ENCODE measurements at places on chromosomes 7 and 10.

GRCh38 chr7:107632492-107632865, 28.1 kb upstream of the SLC26A4 start:
- no peak for DNase-seq

DNA sequence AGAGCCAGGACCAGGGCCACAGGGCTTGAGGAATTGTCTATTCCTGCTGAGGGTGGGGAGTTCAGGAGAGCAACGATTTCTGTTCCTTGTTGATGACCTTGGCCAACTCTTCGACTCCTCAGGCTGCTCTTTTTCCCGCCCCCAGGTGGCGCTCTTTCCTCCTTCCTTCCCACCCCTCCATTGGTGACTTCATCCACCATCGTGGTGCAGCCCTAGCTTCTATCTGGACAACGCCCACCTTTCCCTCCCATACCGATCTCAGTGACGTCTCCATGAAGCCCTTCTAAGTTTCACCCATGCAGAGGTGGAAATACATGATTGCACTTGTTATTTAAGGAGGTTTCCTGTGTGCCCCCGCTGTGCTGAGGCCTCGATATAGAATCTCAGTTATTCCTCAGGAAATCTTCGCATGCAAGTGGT, 22.1 kb upstream of the CARD11 start:
- DNase-seq, result peak; percentile 73

DNA sequence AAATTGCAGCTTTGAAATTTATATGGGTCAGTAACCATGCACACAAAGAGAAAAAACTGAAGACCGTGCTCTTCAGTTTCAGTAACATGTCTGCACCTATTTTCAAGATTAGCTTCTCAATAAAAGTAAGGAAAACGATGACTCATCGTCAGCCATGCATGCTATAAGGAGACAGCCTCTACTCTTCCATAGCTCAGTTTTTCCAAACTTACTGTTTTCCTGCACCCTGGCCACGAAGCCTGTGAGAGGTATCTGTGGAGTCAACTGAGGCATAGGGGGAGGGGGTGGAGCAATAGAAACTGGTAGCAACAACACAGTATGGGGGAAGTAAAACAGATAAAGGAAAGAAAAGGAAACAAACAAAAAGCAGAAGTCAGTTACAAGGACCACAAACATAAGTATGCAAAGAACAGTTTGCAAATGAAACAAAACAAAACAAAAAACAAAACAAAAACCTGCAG, 58.0 kb downstream of the PDSS1 start:
- DNase-seq, result peak; percentile 41

DNA sequence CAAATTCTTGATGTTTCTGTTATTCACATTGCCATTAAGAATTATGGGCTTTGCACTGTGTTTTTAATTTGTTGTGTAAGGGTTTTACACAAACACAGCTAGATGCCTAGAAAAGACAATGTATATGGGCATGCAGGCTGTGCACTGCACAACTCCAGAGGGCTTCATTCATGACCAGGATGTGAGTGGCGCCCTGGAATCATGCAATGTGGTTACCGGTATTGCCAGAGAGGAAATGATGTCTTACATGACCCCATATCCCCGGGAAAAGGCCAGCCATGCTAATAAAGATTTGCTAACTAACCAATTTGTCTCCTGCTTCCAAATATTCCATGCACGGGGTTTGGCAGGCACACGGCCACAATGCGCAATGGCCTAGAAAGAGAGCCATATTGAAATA, 16.9 kb downstream of the KCNMA1 start:
- DNase-seq, result no peak

DNA sequence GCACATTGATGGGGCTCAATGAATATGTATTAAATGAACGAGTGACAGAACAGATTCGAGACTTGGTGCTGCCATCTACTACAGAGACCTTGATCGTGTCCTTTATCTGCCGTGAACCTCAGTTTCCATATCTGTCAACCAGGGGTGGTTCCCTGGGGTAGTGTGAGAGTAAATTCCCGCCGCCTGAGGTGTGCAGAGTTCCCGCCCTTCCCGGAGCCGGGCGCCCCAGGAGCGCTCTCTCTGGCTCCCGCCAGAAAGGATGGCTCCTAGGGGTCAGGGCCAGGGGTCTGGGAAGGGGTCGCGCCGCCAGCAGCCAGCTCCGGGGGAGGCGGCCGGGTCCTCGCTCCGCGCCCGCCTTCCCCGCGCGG, 333 bp upstream of the PLCE1 start:
- DNase-seq, result no peak

DNA sequence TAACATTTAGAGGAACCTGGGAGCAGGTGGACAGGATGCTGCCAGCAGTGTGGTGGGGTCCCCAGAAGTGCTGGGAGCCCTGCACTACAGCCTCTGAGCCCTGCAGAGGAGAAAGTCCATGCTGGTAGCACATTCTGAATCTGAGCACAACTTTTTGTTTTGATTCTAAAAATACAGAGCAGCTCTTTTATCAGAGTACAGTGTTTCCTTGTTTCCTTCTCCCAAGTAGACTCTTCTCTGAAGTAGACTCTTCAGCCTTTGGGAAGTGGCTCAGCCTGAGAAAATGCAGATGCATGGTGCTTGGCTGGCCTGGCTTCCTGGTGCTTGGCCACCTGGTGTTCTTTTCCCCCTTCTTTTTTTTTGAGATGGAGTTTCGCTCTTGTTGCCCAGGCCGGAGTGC, 9.1 kb downstream of the ADCY1 start:
- DNase-seq, result no peak

- no peak for DNase-seq
Observed at GRCh38 chr10:100182281-100182680, 3.5 kb downstream of the ERLIN1 start.

DNA sequence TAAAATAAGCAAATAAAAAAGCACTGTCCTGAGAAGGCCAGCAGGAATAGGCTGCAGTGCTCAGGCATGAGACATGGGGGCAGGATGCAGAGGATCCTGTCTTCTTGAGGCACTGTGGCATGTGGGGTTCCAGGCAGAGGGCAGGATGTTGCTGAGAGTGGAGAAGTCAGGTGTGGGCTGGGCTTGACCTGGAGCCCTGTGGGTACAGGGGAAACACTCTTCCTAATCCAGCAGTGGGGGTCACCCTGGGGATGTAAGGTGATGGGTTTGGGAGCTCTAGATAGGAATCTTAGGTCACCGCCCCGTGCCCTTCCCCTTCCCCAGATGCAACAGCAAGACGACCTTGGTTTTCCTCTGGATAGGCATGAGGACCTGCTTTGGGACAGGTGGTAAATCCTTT, 13.6 kb downstream of the SUMF2 start:
- no peak for DNase-seq

- peak; percentile 29 for DNase-seq
Observed at GRCh38 chr10:119919826-119920225, 27.3 kb downstream of the SEC23IP start.

GRCh38 chr10:131544495-131544894, 233.0 kb upstream of the TCERG1L start:
- DNase-seq, result no peak

GRCh38 chr7:134859783-134860182, 80.3 kb downstream of the CALD1 start:
- no peak for DNase-seq

GRCh38 chr10:97096261-97097083, 89.3 kb downstream of the SLIT1 start:
- DNase-seq, result no peak

GRCh38 chr7:80842022-80842790, 76.6 kb downstream of the SEMA3C start:
- DNase-seq, result no peak

DNA sequence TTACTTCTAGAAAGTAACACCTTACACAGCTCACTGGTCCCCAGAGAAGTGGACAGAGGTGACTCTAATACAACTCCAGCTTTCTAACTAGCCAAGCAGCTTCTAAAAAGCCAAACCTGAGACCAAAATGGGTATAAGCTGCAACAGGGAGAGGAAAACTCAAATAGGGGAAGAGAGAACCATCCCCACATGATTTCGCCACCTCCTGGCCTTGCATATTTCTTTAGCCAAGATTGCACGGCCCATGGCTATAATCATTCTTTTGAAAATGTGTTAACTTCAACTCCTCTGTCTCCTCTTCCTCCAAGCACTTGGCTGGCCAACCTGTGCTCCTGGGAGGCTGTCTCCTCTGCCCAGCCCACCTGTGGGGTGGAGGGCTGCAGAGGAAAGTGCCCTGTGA, 28.7 kb downstream of the NUP42 start:
- DNase-seq, result no peak

DNA sequence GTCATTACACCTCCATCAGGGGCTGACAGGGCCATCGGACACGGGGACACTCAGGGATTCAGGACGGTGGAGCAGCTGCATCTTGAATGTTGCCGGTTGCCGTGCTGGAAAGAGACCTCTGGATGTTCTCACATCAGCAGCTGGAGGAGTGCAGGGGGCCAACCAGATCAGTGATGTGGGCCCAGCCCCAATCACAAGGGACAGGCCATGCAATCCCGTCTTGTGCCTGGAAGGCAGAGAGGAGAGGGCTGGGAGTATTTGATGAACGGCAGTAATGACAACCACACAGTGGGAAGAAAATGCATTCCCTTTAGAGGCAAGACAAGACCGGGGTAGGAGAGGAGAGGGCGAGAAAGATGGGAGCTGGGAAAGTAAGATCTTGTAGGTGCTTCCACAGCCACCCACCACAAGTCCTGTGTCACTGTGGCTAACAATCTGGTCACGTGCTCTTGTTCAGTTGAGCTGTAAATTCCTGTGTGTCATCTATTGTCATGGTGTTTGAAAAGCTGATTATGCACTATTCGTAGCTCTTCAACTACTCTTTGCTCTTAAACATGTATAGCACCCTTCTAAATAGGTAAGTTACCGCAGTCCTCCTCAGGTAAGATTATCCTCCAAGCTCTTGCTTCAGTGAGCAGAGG, 85.9 kb upstream of the LEP start:
- DNase-seq, result no peak

DNA sequence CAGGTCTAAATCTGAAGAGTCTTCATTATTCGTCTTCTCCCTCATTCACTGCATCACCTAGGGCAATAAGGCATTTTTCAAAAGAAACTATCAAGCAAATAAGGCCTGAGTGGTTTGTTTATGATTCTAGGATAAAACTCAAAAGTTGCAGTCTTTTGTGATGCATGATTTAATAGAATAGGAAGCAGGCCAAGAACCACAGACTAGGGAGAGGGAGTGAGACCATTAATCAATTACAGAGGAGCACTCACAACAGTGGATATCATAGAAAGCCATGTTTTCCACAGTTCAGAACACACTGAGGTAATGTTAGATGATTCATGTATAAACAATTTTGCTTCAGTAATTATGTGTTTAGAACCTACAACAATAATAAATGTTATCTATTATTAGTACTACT, 87.8 kb upstream of the LRRTM3 start:
- DNase-seq, result no peak

GRCh38 chr10:13842117-13842516, 255.4 kb downstream of the PRPF18 start:
- DNase-seq, result no peak

GRCh38 chr10:74022926-74023629, 25.2 kb downstream of the VCL start:
- DNase-seq, result no peak

GRCh38 chr7:22291977-22292376, 65.0 kb downstream of the RAPGEF5 start:
- DNase-seq, result no peak

- no peak for DNase-seq
Observed at GRCh38 chr7:93315896-93316295, 83.7 kb downstream of the VPS50 start.

GRCh38 chr7:135348493-135348892, 114.9 kb downstream of the STRA8 start:
- no peak for DNase-seq

DNA sequence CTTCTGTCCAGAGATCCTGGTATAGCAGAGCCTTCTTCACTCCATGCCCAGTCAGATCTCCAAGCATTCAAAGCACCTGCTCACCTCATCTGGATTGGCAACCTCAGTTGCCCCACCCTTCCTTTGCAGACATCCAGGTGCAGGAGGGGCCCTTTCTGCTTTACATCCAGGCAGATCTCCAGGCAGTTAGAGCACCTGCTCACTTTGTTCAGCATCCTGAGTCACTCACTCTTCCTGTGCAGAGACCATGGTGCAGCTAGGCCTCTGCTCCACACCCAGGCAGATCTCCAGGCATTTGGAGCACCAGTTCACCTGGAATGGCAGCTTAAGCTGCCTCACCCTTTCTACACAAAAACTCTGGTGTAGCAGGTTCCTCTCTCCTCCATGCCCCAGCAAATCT, 153.1 kb downstream of the CDK14 start:
- no peak for DNase-seq

DNA sequence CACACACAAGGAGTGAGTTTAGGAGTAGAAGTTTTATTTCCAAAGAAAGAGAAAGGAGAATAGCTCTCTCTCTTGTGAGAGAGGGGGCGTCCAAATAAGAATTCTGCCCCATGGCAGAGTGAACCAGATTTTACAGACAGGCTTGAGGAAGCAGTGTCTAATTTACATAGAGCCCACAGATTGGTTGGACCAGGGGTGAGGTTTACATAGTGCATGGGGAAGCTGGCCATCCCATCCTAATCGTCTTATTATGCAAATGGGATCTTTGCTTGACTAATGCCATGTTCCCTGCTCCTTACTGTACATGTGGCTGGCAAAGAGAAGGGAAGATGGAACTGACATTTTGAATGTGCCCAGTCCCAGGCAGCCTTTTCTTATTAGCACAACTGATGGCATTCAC, 60.0 kb upstream of the ACSM6 start:
- no peak for DNase-seq

DNA sequence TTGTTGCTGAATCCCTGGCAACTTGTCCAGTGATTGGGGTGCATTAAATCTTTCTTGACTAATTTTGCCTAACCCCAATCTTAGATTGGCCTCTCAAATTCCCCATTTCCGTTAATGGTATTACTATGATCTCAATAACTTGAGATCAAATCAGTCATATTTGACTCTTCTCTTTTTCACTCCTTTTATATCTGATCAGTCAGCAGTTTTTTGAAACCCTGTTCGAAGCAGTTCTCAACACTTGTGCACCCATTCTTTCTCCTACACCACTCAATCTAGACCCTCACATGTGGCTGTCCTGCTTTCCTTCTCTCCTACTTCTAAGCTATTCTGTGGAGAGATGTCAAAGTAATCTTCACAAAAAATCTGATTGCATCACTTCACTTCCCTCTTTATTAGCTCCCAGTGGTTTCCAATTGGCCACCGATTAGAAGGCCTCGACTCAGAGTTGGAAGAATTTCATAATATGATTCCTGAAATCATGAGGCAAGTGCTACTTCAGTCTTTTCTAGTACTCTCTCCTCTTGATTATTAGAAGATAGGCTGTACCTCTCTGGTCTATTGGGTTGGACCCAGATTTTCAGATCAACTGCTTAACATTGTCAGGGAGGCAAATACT, 128.9 kb downstream of the ZNF365 start:
- DNase-seq, result no peak

DNA sequence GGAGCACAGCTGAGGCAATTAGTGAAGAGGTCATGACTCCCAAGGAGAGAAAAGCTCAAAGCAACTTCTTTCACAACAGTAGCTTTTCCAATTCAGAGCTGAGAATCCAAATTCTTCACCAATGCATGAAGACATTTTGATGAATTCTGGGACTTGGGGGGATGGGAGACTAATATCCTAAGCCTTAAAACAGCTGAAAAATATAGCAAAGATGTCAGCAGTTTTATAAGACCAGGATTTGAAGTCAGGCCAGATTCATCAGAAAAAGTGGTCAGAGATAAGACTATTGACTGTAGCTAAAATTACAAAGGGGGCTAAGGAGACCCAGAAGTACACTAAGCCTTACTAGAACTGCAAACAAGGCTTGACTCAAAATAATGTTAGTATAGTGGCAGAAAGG, 51.6 kb downstream of the GPR141 start:
- DNase-seq, result no peak
